ENCODE measurements at places on chromosomes 4 and X.

GRCh38 chr4:6095023-6095752 is 77.0 kb upstream of the C4orf50 start:
- DNase-seq, result no peak

GRCh38 chr4:108758498-108758897 is 4.4 kb downstream of the ETNPPL start:
- no peak for DNase-seq

DNA sequence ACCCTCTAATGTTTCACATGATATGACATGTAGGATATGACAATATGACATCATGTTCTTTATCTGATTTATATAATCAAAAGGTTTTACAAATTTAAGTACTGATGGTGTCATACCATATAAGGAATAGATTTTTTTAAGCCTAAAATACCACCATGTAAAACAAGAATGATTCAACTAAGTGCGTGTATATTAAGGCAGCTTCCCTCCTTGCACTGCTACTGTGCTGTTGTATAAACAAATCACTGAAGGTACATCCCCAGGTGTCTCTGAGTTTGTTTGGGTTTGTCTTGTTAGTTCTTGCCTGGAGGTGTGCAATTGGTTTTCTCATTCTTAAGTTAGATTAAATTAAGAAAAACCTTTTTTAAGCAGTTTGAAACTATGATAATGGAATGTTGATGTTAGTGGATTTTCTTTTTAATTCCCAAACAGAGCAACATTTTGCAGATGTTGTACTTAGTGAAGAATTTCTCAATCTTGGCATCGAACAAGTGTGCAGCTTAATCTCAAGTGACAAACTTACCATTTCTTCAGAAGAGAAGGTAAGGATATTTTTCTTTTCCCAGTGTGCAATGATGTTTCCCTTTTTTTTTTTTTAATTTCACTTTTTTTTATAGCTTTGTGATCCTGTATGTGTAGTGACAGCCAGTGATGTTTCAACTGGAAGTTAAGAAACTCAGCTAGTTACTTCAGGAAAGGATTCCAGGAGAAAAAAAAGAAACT is 33.4 kb upstream of the MSMO1 start:
- no peak for DNase-seq

DNA sequence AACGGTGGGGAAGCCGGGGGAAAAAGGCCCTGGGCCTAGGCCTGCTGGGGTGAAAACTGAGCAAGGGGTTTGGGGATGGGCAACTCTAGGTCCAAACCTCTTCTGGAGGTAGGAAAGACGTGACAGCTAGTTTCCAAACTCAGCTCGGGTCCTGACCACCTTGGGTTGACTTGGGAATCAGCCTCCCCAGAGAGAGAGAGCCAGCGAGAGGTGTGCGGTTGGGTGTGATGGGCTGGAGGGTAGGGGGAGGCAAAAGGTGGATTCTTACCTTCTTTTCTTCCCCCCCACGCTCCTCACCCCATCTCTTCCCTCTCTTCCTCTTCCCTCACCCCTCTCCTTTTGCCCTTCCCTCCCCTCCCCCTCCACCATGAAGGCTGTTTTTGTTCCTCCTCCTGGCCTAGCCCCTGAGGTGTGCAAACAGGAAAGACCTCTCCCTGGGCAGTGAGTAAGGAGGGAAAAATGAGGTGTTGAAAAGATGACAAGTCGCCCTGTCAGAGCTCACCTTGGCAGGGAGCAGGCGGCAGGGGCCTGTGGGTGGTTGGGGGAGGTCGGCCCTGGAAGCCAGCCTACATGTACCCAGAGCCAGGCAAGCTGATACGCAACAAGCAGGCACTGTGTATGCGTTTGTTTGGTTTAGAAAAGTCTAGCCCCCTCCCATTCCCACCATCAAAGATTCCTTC is 14.8 kb downstream of the PJA1 start:
- DNase-seq, result no peak

DNA sequence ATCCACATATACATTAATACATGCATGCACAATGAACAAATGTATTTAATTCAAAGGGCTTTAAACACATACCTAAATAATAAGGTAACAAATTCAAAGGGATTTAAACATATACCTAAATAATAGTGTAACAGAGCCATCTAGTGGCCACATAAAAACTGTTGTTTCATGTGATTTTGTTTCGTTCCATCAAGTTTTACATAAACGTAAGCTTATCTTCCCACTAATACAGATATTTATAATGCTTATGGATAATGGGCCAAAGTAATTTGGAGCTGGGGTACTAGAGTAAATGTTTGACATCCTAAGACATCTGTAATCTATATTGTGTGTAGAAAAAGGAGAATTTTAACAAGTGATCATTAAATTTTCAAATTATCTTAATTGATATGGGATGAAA is 82.3 kb downstream of the PRSS12 start:
- DNase-seq, result no peak

DNA sequence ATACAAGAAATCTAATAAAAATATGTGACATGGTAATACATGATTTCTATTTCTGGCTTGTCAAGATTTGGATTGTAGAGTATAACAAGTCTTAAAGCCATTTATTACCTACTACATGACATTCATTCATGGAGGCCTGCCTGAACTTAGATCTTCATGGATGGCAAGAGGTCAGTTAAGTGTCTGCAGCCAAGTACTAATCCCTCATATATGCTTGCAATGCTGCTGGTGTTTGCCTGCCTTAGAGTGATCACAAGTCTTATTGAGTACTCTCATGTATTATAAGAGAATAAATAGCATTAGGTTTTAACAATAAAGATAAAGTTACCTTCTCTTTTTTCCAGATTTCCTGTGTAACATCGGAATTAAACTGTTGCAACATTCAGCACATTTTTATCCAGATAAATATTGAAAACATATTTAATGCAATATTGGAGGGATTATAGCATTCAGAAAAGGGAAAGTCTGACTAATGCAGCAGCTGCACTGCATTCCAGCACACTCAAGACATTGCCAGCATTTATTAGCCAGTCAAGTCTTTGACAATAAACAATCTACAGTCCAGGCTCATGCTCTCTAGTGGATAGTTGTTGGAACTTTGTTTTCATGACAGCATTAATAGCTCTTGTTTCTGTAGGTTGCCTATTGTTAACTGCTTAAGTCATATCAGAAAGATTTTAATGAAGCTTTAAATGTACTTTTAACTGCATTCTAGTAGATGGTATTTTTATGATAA is 737.1 kb downstream of the FAT4 start:
- DNase-seq, result no peak

DNA sequence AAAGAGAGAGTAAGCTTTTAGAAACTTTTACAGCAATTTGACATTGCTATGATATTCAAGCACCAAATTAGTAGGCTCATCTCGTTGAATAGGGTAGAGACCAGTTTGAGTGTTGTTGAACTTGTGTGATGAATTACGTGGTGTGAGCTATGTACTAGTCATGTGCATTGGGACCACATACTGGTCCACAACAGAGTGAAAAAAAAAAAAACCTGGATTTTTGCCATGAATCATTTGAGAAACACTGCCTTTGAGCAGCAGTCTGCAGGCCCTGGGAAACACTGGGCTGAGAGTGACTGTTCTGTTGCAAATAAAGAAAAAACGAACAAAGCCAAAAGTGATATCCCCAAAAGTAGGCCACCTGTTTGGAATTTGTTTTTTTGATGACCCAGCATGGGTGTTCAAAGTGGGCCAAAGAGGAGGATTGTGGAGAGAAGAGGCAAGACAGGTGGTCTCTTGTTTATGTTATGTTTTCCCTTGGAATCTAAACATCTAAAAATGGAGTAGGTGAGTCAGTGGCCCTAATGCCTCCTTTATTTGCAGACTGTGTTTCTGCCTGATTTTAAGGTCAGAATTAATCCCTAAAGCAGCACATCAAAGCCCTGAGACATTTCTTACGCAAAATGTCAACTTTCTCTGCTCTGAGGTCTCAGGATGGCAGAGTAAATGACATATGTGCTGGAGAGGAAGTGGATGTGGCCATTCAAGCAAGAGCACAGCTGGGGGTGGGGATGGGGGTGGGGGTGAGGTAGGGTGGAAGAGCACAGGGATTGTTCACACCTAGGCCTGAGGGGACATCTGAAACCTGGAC is 33.5 kb downstream of the TAF7L start:
- no peak for DNase-seq

DNA sequence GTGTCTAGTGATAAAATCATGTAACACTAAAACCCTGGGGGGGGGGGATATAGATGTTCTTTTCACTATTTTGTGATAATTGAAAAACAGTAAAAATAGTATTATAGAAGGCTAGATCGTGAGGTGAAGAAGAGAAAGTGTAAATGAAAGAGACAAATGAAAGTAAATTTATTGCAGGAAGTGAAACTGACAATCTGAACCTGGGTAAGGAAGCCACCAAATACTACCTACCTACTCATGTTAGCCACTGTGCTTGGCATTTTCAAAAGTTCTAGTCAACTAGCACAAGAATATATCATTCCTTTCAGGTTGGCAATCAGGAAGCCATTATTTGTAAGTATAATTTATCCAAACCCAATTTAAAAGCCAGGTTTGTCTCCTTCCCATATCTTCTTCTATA is 1366.1 kb downstream of the FAM133A start:
- DNase-seq, result no peak

DNA sequence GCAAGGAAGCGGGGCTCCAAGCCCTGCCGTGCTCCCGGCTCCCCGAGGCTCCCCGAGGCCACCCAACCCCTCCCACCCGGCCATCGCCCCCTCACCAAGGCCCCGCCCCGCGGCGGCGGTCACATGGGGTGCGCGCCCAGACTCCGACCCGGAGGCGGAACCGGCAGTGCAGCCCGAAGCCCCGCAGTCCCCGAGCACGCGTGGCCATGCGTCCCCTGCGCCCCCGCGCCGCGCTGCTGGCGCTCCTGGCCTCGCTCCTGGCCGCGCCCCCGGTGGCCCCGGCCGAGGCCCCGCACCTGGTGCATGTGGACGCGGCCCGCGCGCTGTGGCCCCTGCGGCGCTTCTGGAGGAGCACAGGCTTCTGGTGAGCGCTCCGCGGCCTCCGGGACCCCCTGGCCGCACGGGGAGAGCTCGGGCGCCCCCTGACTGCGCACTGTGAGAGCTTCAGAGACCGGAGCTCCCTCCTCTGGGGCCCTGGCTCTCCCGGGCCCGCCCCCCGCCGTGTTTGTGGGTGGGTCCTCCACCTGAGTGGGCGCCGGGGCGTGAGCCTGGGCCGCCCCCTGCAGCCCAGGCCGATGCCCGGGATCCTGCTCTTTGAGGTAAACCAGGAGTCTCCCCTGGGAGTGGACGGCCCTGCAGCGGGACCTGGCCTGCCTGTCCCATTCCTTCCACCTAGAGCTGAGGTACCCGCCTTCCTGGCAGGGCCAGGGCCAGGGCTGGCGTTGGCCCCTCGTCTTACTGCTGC is at the start of gene IDUA:
IDUA (plus strand) TSS at position 166 of the 745 bp plus-strand sequence; CDS start at position 207, 41 bp downstream.
- no peak for DNase-seq

DNA sequence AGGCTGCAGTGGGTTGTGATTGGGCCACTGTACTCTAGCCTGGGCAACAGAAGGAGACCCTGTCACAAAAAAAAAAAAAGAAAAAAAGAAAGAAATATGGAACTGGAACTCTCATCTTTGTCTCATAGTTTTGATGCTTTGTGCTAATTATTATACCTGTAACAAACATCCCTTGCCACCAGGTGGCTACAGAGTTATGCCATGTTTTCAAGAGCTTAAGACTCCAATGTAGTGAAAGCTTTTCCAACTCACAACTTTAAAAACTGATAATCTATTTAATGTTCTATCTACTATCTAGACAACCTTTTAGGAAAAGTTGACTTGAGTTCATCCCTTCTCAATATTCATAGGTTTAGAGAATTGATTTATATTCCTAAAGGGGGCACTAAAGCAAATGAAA is 42.4 kb downstream of the HTR2C start:
- no peak for DNase-seq

DNA sequence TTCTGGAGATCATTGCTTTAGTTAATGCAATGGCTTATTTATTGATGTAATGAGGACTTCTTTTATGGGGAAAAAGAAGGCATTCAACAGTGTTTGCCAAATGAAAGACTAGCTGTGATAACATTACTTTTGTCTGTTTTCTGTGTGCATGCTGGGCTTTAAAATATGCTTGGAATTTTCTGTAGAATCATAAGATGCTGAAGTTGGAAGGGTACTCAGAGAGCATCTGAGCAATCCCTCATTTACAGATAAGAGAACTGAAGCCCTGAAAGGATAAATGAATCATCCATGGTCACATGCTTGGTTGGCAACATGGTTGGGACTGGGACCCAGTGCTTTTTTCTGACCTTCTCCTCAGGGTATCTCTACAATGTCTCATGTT is 31.4 kb upstream of the PITX2 start:
- DNase-seq, result no peak

- no peak for DNase-seq
These were observed 44.1 kb upstream of the SGMS2 start for GRCh38 chr4:107780665-107781064.

DNA sequence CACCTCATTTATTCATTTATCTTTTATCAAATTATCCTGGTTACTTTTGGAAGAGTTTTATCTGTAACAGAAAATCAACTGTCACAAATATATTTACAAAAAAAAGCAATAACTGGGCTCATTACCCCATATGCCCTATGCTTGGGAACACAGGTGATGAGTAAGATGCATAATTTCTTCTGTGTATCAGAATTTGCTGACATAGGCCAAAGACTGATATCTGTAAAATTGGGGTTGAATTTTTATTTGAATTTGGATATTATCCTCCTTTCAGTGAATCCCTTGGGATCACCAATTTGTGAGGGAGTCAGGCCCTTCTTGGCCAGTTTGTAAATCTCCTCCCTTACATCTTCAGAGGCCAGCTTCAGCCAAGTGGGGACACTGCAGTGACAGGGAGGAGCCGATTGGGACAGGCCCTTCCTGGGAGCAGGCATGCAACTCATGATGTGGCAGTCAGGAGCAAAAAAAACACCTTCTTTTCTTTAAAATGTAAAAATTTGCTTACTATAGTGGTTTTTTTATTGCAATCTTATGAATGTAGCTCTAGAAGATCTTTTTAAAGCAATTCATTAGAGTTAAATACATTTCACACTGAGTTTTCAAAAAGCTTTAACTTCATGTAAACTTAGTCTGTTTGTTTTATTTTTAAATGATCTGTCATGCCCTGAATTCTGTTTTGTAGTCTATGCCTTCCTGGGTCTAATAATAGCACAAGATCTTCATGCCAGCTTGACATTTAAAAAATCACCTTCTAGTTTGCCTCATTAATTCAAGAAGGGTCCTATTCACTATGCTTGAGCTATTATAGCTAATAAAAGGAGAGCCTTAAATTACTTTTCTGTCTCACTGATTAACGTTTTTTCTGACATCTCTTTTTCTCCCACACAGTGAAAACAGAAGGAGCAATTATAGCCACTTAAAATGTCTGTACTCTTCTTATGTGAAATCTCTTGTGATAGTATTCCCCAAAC is 136.6 kb upstream of the SPRY1 start:
- DNase-seq, result no peak

DNA sequence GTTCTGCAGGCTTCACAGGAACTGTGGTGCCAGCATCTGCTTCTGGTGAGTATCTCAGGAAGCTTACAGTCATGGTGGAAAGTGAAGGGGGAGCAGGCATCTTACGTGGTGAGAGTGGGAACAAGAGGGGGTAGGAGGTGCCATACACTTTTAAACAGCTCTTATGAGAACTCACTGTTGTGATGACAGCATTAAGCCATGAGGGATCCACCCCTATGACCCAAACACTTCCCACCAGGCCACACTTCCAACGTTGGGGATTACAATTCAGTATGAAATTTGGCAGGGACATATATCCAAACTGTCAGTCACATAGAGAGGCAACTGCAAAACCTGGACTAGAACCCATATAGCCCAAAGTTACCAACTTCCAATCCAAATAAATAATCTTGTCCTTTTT is 43.1 kb upstream of the ZCCHC12 start:
- no peak for DNase-seq

All from iPS DF 6.9 (cell line).